ENCODE measurements at places on chromosomes 1 and 21.

DNA sequence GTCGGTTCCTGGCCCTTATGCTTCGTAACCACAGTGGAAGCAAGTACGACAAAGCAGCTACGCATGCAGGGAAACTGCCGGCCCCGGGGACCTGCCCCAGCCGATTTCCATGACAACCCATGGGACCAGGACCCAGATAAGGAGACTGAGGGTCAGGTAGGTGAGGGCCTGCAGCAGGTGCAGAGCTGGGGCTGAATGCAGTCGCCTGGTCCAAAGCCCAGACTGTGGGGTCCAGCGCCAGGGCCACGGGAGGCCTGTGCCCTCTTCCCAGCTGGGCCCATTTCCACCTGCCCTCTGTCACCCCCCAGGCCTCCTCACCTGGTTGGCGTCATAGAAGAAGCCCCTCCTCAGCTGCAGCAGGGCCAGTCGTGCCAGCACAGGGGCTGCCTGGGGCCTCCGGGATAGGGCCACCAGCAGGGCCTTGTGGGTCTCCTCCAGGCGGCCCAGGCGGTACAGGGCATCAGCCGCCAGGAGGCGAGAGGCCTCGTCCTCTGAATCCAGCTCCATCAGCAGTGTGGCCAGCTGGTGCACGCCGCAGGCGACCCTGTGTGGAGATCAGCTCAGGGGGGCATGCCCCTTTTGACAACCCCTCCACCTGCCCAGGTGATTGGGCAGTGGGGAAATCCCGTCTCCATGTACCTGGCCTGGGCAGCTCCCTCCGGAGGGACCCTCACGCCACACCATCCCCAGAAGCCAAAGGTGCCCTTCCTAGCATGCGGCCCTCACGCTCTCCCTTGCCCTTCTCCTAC, 14.2 kb downstream of the TTC34 start:
- DNase-seq, result no peak

GRCh38 chr21:34715985-34716596, 47.3 kb downstream of the CLIC6 start:
- no peak for DNase-seq

GRCh38 chr1:152458384-152459185, 44.5 kb upstream of the CRNN start:
- peak; percentile 17 for DNase-seq

GRCh38 chr1:186605762-186606350, 74.4 kb downstream of the PTGS2 start:
- peak; percentile 15 for DNase-seq
